ENCODE measurements at places on chromosomes 2 and 18.

DNA sequence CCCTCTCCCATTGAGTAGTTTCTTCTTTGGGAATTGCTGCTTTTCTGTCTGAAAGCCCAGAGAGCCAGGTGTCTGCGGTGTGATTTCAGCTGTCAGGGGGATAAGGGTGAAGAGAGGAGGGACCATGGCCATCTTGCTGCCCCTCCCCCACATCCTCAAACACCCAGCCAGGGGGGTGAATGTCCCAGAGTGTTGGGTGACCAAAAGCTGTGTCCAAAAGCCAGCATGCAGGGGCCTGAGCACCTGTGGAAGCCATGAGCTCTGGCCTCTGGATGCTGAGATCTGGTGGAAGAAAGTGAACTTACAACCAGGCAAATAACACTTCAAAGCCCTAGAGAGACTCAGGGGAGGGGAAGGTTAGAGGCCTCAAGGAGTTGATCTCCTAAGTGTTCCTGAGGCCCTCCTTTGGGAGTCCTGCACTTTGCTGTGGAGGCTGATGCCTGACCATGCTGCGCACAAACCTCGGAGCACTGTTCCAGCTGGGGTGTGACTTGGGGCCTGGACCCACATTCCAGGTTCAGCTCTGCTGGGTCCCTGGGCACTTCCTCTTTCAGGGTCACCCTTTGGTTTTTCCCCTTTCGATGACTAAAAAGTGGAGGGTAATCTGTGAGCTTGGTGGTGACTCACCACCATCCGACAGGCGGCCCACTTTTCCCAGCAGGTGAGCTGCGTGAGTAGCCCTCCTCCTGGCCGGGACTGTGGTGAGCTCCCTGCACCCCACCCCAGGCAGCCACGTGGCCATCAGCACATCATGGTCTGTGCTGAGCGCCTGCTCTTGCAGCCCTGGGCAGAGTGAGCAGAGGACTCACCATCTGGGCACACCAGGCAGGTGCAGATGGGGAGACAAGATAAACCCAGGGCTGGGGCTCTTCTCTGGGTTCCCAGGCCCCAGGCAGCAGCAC, 66.8 kb upstream of the FOSL2 start:
- no peak for DNase-seq

- no peak for DNase-seq
Measured at GRCh38 chr2:29323961-29324360, 208.7 kb downstream of the CLIP4 start.

GRCh38 chr2:58870704-58871103, 629.6 kb upstream of the FANCL start:
- no peak for DNase-seq

DNA sequence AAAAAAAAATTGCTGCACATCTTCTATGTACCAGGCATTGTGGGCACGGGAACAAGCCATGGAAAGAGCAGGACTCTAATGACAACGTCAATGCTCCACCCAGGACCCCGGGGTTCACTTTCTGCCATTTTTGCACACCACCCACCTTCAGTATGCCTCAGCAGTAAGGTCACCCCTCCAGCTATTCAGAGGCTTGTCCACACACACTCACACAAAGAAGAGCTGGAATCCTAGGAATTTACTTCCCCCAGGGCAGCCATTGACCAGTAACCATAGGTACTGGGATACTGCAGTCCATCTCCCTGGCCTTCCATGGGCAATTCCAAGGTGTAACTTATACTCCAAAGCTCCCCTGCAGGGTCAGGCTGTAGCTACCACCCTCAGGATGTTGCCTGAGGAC, 170.8 kb downstream of the SUCLG1 start:
- no peak for DNase-seq

DNA sequence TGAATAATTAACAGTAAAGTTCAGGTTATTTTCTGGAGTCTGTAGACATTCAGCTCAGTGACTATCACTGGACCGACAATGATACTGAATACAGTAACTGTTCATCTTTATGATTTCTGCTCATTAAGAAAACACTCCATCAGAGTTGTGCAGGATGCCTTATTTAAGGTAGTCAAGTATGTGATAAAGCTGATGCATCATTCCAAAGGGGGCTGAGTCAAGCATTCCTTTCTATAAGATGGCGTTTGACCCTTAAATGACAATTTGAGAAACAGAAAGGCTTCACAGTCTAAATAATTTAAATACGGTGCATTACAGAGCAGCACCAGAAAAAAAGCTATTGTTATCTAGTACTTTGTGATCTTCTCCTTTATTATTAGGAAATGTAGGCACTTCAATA, 131.1 kb downstream of the CDH2 start:
- no peak for DNase-seq

DNA sequence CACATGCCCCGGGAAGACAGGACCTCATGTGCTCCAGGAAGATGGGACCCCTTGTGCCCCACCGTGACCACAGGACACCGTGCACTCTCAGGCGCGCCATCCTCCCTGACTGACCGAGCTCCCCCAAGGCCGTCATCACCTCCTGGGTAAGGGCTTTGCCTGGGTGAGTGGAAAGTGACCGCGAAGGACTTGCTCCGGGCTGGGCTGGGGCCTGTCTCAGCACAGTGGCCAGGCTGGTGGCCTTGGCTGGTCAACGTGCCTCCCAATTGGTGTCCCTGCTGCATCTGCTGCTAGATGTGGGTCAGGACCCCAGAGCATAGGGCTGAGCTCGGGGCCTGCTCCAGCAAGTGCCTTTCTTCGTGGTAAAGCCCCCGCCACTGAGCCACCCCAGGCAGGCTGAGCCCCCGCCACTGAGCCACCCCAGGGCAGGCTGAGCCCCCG, 69.7 kb upstream of the CTDP1 start:
- peak; percentile 69 for DNase-seq

DNA sequence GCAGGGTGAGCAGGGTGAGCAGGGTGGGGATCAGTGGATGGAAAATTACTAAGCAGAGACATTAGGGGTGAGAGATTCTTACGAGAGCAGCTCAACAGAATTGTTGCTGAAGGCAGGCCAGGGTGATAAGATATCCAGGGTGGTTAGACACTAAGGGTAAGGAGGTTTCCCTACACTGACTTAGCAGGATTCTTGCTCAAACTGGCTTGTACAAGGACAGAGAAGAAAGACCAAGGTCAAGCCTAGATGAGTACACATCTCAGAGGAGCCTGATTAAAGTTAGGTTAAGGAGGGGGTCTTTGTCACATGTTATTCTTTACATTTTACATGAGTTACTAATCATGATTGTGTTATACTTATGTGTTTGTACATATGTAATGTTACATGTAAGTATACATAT, 262.8 kb upstream of the FANCL start:
- DNase-seq, result no peak

GRCh38 chr2:160252278-160252887, 52.3 kb upstream of the ITGB6 start:
- no peak for DNase-seq

- no peak for DNase-seq
Measured at GRCh38 chr18:48351216-48352050, 57.8 kb downstream of the ZBTB7C start.

DNA sequence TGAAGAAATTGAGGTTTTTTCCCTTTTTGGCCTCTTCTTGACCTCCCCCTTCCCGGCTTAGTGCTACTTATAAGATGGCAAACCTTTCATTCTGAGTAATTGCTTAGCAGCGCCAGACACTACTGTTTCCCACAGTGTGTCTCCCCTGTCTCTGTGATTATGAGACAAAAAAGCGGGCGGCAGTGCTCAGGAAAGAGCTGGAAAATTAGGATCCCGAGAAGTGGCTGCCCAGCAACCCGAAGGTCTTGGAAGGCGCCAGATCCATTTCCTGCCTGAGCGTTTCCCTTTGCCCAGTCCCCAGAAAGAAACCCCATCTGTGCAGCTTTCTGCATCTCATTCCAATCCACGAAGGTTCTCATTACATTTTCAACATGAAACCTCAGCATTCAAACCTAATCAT, 191.9 kb upstream of the APCDD1 start:
- DNase-seq, result no peak

DNA sequence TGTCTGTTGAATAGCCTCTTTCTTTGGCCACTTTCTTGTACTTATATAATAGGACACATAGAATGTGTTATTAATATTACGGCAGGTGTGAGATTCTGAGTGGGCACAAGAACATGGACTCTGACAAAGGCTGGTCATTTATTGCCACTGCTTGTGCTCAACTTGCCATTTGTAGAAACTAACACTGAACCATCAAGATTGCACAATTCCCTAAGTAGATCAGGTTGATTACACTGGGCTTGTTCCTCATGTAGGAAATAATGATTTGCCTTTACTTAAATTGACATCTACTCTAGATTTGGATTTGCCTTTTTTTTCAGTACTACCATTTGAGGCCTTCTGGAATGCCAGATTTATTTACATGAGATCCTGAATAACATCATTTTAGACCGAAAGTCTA, 342.7 kb upstream of the CWC22 start:
- DNase-seq, result no peak

DNA sequence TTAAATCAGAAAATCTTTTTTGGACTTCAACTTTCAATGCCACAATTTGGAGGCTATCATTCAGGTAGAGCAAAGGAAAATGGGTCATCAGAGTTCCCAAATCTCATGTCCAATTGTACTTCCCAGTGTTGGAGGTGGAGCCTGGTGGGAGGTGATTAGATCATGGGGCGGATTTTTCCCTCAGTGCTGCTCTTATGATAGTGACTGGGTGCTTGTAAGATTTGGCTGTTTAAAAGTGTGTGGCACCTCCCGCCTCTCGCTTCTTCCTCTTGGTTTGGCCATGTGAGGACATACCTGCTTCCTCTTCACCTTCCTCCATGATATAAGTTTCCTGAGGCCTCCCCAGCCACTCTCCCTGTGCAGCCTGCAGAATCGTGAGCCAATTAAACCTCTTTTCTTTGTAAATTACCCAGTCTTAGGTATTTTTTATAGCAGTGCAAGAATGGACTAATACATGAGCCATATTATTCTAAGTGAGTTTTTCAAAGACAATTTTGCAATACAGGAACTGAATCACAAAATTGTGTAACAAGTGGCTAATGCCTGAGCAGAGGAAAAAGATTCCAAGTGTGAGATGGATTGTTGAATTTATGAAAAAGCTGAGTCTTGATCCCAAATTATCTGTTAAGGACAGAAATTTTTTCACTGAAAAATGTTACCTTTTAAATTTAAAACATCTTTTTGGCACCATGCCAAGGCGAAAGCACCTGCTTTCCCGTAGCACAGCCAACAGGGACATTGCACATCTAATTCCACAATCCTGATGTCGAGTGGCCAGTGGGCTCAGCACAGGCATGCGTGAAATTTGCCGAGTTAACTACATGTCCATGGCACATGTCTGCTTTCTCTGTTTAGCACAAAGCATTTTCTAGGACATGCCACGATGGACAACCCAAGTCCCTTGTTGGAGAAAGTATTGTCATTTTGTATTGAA, 150.9 kb downstream of the COL6A3 start:
- DNase-seq, result no peak

All from suprapubic skin (tissue), 4 donors.